ENCODE measurements at places on chromosomes 16 and 17.

DNA sequence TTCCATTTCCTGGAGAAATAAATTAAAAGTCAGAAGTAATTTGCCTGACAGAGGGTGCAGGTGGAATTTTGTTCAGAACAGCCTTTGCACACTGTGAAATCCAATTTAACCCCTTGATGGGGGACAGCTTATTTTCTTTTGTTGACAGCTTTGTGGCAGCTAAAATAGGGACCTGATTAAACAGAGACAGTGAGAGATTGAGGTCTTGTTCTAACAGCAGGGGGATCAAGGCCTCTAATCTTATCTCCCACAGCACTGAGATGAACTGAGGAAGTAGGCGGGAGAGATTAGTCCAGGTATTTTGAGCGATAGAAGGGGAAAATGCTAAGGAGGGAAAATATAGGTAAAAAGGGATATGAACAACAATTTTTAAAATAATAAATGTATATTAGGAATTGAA lies 1491.4 kb upstream of the GOT2 start:
- no peak for DNase-seq

GRCh38 chr17:32814836-32815235 lies 62.1 kb downstream of the MYO1D start:
- no peak for DNase-seq

DNA sequence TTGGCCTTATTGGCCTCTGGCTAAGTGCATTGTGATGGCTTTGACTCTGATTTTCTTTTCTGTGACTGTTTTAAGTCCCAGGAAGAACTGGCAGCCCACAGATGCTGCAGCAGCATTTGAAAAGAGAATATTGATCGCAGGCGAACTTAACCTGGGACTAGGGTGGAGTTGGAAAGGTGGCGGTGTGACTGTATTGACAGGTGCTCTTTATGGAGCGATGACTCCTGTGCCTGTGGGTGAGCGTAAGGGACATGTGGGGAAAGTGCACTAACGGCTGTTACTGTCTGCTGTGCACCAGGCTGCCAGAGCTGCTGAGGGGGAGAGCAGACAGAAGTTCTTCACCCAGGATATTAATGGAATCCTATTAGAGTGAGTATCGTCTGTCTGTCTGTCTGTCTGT lies 21.3 kb downstream of the UBN1 start:
- DNase-seq, result no peak

DNA sequence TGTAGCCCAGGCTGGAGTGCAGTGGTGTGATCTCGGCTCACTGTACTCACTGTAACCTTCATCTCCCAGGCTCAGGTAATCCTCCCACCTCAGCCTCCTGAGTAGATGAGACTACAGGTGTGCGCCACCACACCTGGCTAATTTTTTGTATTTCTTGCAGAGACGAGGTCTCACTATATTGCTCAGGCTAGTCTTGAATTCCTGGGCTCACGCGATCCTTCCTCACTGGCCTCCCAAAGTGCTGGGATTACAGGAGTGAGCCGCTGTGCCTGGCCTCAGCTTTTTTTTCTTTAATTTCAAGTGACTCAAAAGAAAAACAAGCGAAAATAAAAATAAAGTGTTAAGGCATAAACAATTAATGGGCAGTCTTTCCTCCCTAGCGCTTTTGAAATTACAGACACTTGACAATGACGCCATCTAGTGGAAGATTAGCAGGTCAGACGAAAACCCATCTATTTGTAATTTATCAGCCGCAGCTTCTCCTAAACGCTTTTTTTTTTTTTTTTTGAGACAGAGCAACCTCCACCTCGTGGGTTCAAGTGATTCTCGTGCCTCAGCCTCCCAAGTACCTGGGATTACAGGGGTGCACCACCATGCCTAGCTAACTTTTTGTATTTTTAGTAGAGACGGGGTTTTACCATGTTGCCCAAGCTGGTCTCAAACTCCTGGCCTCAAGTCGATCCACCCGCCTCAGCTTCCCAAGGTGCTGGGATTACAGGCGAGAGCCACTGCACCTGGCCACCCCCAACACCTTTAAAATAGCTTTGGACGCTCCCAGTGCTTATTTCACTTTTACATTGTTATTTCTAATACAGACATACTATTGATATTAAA lies 28.1 kb upstream of the PECAM1 start:
- DNase-seq, result no peak

DNA sequence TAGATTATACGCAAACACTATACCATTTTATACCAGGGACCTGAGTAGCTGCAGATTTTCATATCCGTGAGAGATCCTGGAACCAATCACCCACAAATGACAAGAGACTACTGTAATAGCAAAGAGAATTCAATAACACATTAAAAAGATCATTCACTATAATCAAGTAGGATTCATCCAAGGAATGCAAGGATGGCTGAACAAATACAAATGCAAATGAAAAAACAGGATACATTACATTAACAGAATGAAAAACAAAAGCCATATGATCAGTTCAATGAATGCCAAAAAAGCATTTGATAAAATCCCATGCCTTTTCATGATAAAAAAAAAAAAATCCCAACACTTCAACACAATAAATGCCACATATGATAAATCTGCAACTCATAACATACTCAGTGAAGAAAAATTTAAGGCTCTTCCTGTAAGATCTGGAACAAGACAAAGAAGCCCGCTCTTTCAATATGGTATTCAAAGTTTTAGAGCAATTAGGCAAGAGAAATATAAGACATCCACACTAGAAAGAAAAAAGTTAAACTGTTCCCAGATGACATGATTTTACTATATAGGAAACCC lies 29.0 kb downstream of the N4BP1 start:
- DNase-seq, result no peak

GRCh38 chr17:3447625-3448024 lies 14.0 kb upstream of the OR1E2 start:
- DNase-seq, result no peak

DNA sequence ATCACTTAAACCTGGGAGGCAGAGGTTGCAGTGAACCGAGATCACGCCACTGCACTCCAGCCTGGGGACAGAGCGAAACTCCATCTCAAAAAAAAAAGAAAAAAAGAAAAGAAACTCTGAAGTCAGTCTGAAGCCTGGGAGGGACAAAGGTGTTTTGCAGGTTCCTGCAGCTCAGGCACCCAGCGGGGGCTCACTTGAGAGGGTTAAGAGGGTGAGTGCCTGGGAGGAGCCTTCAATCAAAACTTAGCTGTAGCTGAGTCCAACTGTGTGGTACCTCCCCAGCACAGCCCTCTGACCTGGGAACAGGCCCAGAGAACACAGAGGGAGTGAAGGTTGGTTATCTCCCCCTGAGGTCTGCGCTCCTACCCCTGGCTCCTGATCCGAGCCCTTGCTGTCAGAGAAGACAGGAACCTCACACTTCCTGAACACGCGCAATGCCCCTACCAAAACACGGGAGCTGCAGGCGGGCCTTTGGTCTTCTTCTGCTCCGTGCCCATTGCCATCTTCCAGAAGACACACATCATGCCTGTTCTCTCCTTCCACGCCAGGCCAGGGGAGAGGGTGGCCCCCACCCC lies 20.4 kb upstream of the ZC3H18 start:
- DNase-seq, result no peak

DNA sequence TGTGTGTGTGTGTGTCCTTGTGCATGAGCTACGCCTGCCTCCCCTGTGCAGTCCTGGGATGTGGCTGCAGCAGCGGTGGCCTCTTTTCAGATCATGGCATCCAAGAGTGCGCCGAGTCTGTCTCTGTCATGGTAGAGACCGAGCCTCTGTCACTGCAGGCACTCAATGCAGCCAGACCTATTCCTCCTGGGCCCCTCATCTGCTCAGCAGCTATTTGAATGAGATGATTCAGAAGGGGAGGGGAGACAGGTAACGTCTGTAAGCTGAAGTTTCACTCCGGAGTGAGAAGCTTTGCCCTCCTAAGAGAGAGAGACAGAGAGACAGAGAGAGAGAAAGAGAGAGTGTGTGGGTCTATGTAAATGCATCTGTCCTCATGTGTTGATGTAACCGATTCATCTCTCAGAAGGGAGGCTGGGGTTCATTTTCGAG lies 22.5 kb downstream of the STAT5A start:
- DNase-seq, result no peak

DNA sequence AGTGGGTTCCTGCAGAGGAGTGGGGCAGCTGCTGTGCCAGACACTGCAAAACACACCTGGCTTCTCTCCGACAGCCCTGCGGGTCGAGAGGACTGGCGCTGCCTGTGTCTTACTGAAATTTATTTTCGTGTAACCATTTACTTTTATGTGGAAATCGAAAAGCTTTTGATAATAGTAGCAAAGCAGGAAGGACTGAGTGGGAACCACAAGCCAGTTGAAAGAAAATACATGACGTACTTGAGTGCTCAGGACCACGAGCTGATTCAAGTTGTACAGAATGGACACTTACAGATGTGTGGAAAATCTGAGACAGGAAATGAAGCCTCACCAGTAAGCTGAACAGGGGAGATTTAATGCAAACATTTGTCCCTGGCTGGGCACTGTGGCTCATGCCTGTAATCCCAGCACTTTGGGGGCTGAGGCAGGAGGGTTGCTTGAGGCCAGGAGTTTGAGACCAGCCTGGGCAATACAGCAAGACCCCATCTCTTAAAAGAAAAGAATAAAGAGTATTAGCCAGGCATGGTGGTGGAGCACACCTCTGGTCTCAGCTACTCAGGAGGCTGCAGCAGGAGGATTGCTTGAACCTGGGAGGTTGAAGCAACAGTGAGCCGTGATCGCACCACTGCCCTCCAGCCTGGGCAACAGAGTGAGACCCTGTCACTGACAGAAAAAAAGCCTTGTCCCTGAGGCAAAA lies 11.3 kb upstream of the RPL13 start:
- DNase-seq, result no peak

DNA sequence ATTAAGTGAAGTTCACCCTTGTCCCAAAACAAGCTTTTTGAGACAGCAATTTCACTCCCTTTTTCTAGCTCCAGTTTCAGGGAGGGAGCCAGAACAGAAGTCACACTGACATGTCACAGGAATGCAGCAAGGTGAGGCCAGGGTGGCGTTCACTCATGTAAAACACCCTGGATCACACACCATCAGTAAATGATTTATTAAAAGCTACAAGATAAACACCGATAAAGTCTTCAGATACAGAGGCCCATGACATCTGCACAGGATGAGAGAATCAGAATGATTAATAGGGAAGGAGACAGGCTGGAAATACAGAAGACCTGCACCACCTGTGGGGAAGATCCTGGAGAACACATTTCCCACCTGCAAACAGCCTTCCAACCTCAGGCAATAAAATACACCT lies 77.5 kb upstream of the DYNLRB2 start:
- no peak for DNase-seq

DNA sequence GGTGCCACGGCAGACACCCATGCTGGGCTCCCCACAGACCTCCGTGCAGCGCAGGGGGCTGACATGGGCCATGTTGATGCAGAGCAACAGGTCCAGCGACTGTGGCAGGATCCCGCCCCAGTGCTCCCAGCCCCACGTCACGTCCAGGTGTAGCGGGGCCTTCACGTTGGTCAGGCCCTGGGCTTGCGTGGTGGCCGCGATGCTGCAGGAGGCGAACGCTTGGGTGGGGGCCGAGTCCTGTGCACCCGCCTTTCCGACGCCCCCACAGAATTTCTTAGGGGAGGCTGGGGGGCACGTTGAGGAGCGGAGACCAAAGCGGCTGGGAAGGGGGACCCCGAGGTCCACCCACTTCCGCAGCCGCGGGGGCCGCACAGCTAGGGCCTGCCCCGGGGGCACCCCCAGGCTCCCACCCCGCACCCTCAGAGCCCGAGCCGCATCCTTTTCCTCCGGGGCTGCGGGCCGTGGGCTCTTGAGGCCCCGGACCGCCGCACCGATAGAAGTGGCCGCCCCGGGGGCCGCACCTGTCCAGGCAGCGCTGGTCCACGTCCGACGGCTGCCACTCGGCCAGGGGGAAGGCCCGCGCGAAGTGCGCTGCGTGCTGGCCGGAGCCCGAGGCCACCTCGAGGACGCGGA lies 416 bp downstream of the METTL26 start:
- DNase-seq, result no peak

DNA sequence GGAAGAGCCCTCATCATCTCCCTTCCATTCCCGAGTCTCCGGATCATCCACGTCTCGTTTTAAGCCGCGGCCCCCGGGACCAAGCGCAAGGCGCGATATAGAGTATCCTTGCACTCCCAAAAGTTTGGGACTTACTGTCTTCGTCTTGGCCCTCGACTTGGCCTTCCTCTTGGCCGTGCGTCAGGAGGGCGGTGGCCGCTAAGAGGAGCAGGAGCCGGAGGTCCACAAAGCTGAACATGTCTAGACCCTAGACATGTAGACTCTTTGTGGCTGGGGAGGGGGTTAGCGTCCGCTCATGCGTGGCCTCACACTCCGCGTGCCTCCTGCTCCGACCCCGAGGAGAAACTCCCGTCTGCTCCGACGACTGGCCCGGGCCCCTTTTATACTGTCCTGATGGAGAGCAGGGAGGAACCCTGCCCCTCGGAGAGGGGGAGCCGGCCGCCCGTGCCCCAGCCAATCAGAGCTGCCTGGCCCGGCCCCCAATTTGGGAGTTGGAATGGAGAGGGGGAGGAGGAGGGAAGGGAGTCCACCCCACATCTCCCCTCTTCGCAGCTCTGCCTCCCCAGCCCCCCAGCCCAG lies at the start of gene COL1A1:
TSS of gene COL1A1 (minus strand) at position 356 of the 579 bp plus-strand sequence. CDS start at position 238, 118 bp downstream.
- DNase-seq, result no peak

DNA sequence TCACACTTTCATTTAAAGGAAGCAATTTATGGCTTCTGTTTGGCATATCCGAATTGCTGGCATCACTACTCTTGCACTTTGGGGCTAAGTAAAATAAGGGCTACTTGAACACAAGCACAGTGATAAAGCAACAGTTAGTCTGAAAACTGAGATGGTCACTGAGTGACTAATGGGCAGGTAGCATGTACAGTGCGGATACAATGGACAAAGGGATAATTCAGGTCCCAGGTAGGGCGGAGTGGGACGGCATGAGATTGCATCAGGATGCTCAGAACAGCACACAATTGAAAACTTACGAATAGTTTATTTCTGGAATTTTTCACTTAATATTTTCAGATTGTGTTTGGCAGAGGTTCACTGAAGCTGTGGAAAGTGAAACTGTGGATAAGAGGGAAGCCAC lies 9.2 kb upstream of the SMIM36 start:
- DNase-seq, result no peak

DNA sequence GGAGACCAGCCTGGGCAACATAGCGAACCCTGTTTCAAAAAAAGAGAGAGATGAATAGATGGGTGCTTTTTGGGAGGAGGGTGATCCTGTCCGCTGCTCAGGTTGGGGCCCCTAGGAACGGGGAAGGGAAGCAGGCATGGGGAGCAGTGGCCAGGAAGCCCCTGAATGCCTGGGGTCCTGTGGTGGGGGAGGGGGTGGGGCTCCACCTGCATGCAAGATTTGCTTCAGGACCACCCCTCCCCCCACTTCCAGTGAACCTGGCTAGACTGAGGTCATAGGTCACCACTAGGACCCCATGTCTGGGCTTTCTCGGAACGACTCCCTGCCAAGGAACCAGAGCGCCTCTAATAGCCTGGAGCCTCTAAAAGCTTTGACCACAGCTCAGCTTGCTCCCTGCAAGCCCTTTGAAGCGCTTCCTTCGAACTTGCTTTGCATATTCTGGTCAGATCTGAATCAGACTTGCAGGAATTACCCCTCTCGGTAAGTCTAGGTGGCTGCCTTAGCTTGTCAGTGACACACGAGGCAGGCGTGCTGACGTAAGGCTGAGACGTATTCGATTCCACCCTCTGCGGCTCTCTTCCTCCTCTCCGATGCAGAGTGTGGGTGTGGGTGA lies 3.7 kb downstream of the SOCS3 start:
- DNase-seq, result peak; percentile 89
